ENCODE measurements at places on chromosomes 13 and 19.

DNA sequence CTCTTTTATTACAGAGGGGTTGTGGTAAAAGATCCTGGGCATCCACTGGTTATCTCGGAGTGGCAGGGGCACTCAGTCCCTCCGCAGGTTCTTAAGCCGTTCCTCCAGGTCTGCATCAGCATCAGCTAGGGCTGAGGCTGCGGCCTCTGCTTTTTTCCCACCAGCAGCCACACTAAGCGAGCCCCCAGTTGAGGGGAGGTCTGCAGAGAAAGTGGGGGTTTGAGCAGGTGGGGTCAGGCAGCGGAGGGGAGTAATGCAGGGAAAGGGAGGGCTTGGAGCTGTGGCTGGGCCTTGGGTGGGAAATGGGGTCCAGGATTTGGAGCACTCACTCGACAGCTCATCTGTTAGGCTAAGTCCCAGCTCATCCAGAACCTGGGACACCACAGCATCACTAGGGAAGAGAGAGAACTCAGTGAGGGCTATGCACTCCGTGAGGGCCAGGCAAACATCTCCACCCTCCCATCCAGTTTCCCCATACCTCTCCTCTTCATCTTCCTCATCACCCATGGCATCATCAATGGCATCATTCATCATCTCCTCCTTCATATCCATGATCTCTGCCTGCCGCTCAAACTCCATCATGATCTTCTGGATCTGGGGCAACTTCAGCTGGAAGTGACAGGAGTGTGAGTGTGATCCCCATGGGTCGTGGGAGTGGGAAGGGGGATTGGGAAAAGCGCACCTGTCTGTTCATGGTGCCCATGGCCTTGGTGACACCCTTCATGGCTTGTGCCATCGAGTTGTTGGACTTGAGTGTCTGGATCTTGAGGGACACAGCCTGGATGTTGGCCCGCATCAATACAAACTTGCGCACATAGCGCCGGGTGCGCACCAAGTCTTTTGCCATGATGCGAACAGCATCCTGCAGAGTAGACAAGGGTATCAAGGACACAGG, 3.1 kb downstream of the CHMP2A start:
- DNase-seq, result no peak

GRCh38 chr19:44757057-44757734, 8.7 kb downstream of the BCL3 start:
- no peak for DNase-seq

DNA sequence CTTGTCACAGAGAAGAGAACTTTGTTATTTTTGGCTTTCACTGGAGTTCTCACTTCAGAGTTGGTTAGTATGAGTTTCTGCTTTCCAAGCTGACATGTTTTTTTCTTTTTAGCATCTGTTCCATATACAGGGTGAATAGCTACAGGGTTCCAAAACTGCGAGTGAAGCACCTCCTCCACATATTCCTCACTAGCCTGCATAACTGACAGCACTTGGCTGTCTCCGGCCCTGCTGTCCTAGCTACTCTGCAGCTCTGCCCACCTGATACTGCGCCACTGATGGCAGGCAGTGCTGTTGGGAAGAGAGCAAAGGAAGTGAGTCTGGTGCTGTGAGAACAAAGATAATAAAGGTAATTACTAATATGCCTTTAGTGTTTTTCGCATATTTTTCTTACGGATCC, 6.8 kb downstream of the ATP8A2 start:
- DNase-seq, result no peak

DNA sequence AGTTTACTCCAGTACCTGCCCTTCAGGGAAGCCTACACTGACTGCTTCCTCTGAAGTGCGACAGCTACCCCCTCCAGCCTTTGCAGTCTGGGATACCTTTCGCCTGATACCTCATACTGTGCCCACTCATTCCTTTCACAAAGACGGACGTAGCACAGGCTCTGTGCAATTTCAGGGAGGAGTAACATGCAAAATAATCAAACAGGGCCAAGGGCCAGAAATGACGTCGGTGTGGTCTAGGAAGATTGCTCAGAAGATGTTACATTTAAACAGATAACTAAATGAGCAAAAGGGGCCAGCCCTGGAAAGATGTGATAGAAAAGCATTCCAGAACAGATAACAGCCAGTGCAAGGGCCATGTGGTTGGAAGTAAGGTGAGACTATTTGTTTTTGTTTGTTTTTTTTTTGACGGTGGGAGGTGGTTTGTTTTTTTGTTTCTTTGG, 6.6 kb upstream of the DDX39A start:
- DNase-seq, result no peak

GRCh38 chr19:30908262-30908771, 440.9 kb downstream of the TSHZ3 start:
- no peak for DNase-seq

- no peak for DNase-seq
Observed at GRCh38 chr19:3239367-3239766, 14.9 kb downstream of the CELF5 start.

DNA sequence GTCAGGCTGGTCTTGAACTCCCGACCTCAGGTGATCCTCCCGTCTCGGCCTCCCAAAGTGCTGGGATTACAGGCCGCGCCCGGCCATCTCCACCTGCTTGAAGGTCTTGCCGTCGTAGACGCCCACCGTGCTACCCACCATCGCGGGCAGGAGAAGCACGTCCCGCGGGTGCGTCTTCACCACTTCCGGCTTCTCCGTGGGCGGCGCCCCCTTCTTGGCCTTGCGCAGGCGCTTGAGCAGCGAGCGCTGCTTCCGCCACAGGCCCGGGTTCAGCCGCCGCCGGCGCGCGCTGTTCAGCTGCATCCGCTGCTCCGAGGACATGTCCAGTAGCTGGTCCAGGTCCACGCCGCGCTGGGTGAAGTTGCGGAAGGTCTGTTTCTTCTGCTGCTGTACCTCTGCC, 21.6 kb downstream of the EFNA2 start:
- no peak for DNase-seq

GRCh38 chr13:40622761-40623160, 43.7 kb downstream of the FOXO1 start:
- no peak for DNase-seq

DNA sequence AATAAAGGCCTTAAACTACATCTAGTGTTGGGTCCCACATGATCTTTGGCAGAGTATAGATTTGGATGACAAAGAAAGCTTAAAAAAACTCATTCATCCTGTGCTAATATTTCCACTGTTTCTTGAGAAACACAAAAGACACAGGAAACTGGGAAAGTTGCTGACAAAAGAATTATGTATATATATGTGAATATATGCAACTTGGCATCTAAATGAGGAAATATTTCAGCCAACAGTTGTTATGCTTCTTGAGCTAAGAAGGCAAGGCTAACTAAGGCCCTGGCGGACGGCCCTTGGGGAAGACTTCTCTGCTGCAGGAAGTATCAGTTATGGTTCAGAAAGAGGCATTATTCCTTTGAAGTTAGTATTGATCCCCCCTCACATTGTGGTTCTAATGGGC, 491.8 kb downstream of the DIAPH3 start:
- no peak for DNase-seq

- peak; percentile 12 for DNase-seq
Observed at GRCh38 chr19:37905946-37906868, at the start of gene WDR87. Gene WDR87, minus strand, starts transcription at chr19:37906594. Its CDS starts 8,355 bp downstream, at chr19:37898239.

GRCh38 chr13:108780706-108781105, 151.3 kb downstream of the MYO16 start:
- no peak for DNase-seq
